ENCODE measurements at places on chromosomes 1 and 21.

GRCh38 chr1:205792961-205793673, 17.8 kb upstream of the RAB29 start:
- no peak for DNase-seq

DNA sequence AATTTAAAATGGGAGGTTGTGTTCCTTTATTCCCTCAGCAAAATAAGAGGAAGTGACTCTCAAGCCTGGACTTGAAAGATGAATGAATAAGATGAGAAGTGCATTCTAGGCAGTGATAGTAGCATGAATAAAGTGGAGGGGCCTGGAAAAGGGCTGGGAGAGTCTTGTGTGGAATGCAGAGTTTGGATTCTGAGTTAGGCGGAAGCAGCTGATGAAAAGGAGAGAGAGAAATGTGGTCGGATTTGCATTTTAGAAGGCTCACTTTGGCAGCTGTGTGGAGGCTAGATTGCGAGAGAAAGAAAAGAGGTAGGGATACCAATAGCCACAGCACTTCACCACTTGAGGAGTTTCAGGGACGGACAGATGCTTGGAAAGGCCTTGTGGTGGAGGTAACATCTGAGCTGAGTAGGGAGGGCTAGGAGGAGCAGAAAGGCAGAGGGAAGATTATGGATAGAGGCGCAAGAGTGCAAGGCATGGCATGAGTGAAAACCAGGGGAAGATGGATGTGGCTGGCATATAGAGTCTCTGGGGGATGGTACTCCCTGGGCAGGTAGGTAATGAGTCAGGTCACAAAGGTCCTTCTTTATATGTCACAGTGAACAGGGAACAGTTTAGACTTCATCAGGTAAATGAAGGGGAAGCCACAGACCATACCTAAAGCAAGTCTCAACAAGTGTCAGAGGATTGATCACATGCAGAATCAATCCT, 59.6 kb downstream of the ST3GAL3 start:
- DNase-seq = no peak

GRCh38 chr1:3600354-3600753, 11.0 kb downstream of the MEGF6 start:
- DNase-seq = no peak

- DNase-seq = no peak
Observed at GRCh38 chr1:54699936-54700525, 15.6 kb upstream of the TTC4 start.

DNA sequence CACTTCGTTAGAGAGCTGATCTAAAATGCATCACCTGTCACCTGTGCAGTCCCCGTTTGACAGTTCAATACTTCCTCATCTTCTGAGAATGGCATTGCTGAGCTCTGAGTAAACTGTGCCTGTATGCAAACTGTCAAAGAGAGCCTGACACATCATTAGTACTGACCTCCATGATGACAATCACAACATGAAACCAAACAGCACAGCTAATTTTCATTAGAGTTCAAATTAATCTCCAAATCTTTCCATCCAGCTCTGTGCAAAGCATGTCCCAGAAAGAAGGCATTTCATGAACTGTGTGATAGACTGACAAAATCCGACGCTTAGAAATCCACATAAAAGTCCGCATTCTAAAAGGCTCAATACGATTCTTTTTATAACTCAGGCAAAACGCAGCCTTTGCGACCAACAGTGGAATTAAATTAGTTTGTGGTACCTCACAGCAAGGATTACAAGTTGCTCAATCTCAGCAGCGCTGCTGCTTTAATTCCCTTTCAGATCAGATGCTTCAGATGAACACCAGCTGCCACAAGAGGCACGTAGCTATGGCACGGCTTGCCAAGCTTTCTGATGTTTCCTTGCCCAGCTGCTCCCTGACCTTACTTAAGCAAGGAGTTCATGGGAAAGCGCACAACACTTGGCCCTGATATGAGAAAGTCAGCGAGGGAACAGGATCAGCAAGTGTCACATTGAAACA, 765.5 kb upstream of the PRMT6 start:
- DNase-seq = no peak

- DNase-seq = no peak
Observed at GRCh38 chr1:219405531-219406331, 207.2 kb downstream of the ZC3H11B start.

DNA sequence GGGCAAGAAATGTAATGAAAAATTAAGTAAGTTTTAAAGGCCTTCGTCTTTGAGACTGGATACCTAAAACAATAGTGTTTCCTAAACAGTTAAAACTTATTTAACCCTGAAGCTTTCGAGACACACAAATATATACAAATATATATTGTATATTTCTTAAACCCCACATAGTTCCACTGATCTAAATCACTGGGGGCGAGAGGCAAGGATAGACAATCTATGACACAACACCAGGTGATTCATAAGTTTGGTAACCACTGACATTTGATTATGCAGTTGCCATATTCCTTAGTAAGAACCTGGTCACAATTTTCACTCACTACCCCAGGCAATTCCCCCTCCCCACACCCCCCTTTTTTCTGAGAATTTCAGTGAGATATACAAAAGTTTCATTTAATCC, 55.3 kb upstream of the BOLA1 start:
- DNase-seq = peak; percentile 84

GRCh38 chr1:62082456-62083363, 111.9 kb upstream of the L1TD1 start:
- DNase-seq = peak; percentile 65

- DNase-seq = no peak
Observed at GRCh38 chr1:180643693-180644092, 11.9 kb downstream of the XPR1 start.

DNA sequence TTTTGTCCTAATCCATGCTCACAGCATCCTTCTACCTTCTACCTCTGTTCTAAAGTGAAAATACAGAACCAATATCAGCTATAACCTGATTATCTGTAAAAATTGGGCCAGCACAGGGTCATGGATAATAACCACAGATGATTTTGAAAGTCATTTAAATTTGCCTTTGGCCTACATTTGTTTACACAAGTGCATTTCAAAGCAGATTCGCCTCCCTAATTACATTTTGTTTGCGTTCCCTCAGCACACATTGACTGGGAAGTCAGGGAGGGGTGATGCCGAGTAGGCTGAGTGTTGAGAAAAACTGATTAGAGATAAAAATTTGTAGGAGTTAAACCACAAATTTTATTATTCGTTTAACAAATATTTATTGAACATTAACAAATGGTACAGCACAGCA, 19.2 kb upstream of the RGS8 start:
- no peak for DNase-seq

- no peak for DNase-seq
Observed at GRCh38 chr1:59214248-59215208, 82.4 kb upstream of the FGGY start.

- DNase-seq = no peak
Observed at GRCh38 chr1:204961765-204962419, 81.1 kb upstream of the CNTN2 start.

DNA sequence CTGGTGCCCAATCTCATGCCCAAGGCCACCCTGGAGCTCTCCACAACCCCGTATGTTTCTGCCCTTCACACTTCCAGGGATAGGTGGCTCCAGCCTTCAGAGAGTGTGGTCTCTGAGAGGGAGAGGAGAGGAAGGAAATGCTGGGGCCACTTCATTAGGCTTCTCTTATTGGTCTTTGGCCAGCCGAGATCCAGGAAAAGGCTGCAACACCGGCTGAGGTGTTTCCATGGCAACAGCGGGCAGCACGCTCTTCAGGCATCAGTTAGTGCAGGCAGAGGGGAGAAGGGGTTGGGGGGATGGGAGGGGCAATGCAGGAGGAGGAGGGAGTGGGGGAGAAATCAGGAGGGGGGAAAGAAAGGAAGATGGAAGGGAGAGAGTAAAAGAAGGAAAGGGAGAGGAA, 275.1 kb upstream of the GJB5 start:
- no peak for DNase-seq

GRCh38 chr1:185463433-185463832, 146.4 kb upstream of the IVNS1ABP start:
- DNase-seq = no peak

DNA sequence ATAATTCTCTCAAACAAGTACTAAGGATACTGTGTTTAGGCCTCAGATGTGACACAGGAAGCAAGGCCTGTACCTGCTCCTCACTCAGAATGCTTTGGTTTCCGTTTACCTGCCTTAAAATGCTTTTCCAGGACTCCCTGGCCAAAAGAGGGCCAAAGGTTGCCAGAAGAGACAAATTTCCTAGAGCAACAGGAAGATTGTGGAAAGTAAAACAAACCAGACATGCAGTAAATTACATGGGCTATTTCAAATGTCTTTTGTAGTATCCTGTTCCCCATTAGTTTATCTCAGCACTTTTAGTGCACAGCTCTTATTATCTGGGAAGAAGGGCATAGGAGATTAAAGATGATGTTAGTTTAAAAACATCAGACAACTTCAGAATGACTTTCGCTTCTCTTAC, 280.0 kb downstream of the NFIA start:
- no peak for DNase-seq

DNA sequence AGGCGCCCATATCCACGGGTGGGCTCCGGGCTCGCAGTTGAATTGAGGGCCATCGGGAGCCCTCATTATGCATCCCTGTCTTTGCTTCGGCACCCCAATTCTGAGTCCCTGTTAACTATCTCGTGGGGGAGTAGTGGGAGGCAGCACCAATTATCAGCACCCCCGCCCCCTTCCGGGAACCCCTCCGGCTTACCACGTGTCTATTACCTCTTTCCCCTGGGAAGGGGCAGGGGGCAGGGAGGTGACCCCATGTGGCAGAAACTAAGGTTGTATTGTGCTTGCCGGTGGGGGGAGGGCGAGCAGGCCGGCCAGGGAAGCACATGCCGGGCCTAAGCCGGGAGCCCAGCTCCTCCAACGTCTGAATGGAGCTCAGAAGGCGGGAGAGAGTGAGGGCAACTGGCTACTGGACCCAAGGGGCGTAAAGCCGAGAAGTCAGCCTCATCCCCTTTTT, 1.0 kb downstream of the LIN28A start:
- DNase-seq = no peak

GRCh38 chr1:67372898-67373297, 57.3 kb downstream of the SERBP1 start:
- no peak for DNase-seq

GRCh38 chr1:246295968-246296367, 211.1 kb downstream of the SMYD3 start:
- DNase-seq = no peak

GRCh38 chr1:22518379-22518778, 44.9 kb upstream of the EPHA8 start:
- DNase-seq = no peak

- no peak for DNase-seq
Observed at GRCh38 chr1:92964998-92965397, 3.7 kb upstream of the DIPK1A start.

DNA sequence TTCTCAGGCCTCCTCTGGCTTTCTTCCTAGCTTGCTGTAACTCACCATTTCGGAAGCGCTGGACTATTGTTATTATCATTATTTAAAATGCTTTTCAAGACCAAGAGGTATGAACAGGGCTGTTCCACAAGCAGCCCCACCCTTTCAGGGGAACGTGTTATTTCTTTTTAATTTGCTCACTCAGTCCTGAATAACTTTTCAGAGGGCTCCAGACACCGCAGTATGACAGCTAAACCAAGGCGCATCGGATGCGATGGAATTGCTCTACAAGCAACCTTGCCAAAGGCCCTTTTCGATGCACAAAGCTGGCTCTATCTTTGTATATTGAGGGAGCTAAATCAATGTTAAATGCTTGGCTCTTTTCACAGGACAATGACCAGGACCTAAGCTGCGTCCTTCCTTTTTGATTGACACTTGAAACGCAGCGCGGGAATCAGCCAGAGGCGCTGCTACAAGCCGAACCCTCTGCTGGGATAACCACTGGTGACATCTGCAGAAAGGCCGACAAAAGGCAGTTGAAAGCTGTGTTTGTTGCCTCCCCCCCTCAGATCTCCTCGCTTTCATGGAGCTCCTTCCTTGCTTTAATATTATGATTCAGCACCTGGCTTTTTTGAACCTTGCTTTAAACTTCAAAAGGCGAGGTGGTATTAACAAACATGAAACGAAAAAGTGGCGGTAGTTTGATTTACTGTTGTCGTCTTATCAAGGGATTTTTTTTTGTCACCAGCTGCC, 204.7 kb upstream of the PROX1 start:
- no peak for DNase-seq

DNA sequence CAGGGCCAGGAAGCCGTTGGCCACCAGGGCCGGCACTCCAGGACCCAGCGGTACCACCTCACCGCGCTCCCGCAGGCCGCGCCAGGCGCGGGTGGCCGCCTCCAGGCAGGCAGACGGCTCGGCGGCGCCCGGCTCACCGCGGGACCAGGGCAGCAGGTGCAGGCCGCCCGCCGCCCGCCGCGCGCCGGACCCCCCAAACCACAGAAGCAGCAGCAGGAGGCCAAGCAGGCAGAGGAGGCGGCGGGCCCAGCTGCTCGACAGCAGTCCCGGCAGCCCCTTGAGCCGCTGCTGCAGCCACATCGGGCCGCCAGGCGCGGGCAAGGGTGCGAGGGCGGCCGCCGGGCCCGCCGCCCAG, 312 bp downstream of the KIAA2013 start:
- DNase-seq = peak; percentile 31

- DNase-seq = no peak
Observed at GRCh38 chr1:26978901-26979300, 14.6 kb upstream of the TRNP1 start.

- peak; percentile 64 for DNase-seq
Observed at GRCh38 chr1:31701091-31701736, 2.6 kb downstream of the COL16A1 start.

- DNase-seq = no peak
Observed at GRCh38 chr1:231856426-231856825, 229.8 kb downstream of the DISC1 start.

DNA sequence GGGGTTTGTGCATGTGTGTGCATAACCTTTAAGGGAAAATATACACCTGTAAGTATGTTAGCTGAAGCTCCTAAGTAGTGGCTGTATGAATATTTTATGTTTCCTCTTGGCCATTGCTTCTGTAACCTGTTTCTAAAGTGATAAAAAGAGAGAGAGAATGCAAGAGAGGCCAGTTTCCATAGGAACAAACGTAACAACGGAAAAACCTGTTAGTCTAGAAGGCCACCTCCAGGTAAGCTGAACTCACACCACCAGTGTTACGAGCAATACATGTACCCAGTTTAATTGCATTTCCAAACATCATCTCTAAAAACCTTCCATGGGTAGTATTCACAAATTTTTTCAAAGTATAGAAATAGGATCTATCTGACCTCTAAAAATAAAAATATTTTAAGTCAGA, 63.1 kb downstream of the PLPPR4 start:
- DNase-seq = no peak

All from NAMALWA (cell line).